ENCODE measurements at places on chromosomes 7 and 10.

GRCh38 chr7:12655161-12655560 lies 32.3 kb upstream of the ARL4A start:
- no peak for DNase-seq

DNA sequence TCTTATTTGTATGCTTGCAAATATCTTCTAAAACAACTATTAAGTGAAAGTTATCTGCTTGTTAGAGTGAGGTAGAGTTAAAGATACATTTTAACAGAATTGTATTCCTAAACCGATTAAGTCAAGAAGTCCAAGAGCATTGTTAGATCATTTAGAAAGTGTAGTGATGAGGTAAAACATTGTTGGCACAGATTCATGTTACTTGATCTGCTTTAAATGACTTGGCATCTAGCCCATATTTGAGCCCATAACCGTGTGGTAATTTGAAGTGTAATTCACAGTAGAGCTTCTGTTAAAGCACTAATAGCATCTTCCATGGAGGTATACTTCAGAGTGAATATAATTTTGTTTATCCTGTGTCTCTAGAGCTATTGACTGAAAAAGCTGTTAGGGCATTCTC lies 62.1 kb downstream of the PTEN start:
- no peak for DNase-seq

DNA sequence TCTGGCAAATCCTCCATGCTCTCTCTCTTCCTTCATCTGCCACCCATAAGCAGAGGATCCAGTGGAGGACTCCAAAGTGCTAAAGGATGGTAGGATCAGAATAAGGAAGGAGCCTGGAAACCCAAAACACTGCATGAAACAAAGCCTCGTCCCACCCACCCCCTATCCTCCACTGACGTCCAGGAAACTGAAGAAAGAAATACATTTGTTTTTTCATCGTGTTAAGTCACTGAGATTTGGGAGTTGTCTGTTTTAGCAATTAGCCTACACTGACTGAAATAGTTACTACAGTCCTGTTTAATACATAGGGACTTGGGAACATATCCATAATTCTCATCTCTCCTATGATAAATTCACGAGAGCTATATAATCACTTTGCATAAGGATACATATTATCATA lies 14.8 kb downstream of the ANXA7 start:
- DNase-seq, result no peak

DNA sequence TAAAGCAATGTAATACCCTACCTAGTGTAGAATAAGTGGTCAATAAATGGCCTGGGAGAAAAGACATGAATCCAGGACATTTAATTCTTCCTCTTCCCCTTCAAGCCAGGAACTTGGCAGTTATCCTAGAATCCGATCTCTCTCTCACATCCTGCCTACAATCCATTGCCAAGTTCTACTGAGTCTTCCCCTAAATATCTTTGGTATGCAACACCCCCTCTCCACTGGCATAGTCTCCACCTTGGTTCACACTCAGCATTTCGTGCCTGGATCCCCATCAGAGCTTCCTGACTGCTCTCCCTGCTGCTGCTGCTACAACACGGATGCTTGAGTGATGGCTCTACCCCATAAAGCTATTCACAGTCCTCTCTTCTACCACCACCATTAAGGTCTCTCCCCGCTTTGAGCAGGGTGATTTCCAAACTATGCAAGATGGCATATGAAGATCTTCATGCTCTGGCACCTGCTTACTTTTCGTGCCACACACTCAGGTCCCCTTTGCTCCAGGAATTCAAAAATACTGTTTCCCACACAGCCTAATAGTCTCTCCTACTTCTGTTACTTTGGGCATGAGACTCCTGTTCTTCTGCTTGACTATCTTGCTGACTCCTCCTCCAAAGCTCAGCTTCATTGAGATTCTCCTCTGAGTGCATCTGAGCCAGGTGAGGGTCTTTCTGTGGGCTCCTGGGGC lies 4.8 kb downstream of the ANK3 start:
- DNase-seq, result no peak

- no peak for DNase-seq
Measured at GRCh38 chr7:121328508-121329190, at the start of gene WNT16. TSS of gene WNT16 (plus strand) at chr7:121329000. CDS start at chr7:121329293, 293 bp downstream.

- no peak for DNase-seq
Measured at GRCh38 chr7:66921918-66922486, 977 bp downstream of the TMEM248 start.

GRCh38 chr10:74156919-74157289 lies 5.9 kb downstream of the ADK start:
- no peak for DNase-seq

GRCh38 chr10:118471863-118472262 lies 123.6 kb downstream of the PRLHR start:
- no peak for DNase-seq

DNA sequence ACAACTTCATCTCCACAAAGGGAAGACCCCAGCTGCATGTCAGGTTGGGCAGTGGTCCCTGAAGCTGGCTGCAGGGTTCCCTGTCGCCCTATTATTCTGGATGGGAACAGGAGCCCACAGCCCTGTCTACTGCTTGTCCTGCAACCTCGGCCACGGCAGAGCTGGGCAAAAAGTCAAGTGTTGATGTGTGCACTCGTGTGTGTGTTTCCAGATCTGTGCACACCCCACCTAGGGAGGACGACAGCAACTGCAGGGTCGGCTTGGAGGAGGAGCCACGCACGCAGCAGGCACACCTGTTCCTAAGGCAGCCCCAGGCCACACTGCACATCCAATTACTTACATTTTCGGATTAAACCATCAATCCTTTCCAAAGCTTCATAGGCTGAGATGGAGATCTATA lies 23.6 kb downstream of the PITRM1 start:
- DNase-seq, result no peak

- DNase-seq, result no peak
Measured at GRCh38 chr10:23359692-23360380, 15.2 kb upstream of the C10orf67 start.

DNA sequence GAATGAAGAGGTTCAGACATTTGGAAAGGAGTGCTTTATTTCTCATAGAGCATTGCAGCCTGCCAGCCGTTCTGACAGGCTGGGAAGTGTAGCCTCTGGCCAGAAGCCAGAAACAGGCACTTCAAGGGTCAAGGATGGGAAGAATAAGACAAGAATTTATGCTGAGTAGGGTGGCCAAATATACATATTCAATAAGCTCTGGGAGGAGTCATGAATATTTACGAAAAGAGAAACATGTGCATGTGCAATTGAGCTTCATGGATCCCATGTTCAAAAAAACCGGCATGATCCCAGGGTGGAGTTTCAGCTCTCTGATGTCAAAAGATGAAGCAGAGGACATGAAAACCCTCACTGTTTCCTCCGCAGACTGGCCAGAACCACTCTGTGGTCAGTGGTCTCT lies 32.9 kb downstream of the TLX1 start:
- no peak for DNase-seq

DNA sequence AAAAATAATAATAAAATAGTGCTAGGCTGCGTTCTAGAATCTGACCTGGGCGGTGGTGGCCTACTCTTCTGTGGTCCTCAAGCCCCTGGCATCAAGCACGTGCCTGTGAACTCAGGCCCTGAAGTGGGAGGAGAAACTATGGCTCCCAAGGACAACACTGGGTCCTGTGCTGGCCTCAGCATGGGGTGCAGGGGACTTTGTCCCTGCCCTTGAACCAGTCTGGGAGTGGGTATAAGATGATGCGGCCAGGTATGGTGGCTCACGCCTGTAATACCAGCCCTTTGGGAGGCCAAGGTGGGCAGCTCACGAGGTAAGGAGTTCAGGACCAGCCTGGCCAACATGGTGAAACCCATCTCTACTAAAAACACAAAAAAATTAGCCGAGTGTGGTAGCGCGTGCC lies 5.5 kb downstream of the ZP3 start:
- DNase-seq, result no peak

GRCh38 chr7:9978106-9979064 lies 995.3 kb upstream of the PHF14 start:
- DNase-seq, result no peak

DNA sequence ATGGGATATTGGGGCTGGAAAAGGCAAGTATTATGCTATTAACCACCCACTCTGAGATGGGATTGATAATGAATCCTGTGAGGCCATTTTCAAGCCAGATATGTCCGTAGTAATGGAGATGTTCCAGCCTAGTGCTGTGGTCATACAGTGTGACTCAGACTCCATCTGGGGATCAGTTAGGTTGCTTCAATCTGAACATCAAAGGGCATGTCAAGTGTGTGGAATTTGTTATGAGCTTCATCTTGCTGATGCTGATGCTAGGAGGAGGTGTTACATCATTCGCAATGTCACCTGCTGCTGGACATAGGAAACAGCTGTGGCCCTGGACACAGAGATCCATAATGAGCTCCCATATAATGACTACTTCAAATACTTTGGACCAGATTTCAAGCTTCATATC lies 144.7 kb downstream of the PLCE1 start:
- DNase-seq, result no peak

DNA sequence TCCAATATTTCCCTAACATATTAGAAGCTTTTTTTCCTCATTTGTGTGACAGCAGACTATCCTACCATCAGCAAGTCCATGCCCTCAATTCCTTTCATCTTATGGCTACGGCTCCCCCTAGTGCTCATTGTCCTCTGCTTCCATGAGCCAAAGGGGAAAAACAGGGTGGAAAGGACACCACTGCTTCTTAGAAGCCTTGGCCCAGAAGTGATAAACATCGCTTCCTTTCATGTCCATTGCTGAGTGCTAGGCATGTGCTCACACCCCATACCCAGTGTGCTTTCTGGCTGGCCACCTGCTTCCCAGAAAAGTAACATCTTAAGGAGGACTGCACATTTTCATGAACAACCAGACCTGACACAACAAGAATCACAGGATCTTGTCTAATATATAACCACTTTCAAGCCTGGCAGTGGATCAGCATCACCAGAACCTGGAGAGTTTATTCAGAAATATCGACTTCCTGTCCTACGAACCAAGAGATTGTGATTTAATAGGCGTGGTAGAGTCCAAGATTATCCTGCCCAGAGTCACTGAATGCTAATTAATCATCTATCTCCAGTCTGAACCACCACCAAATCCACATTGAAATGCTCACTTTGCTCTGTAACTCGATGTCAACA lies 650.5 kb upstream of the SORCS1 start:
- DNase-seq, result no peak

- no peak for DNase-seq
Measured at GRCh38 chr7:34160261-34160752, 255.0 kb downstream of the BMPER start.

DNA sequence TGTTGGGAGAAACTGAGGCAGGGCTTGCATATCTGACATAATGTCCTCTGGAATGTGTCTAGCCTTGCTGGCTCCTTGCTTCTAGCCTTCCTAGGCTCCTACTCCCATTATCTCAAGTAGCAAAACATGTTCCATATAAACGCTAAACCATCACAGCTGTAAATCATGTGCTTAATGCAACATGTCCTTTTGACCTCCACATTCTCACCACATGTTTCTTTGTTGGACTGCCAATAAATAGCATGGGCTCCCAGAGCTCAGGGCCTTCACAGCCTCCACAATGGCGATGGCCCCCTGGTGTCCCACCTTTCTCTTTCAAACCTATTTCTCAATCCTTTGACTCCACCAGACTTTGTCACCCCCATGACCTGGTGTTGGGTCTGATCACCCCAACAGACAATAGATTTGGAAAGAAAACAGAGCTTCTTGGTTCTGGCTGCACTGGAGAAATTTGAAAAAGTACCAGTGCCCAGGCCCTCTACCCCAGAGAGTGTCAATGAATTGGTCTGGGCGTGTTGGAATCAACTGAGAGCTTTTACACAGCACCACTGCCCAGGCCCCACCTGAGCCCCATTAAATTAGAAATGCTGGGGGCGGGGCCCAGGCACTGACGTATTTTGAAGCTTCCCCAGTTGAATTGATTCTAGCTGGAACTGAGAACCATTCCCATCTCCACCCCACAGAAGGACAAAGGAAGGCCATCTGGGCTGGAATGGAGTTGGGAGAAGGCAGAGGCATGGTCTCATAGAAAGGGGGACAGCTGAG lies 41.3 kb upstream of the GGCT start:
- DNase-seq, result no peak

Measured in esophagus squamous epithelium (tissue), 5 donors.